Glomerular endothelial cell (primary cell): ENCODE measurements at places on chromosomes 1 and 21.

DNA sequence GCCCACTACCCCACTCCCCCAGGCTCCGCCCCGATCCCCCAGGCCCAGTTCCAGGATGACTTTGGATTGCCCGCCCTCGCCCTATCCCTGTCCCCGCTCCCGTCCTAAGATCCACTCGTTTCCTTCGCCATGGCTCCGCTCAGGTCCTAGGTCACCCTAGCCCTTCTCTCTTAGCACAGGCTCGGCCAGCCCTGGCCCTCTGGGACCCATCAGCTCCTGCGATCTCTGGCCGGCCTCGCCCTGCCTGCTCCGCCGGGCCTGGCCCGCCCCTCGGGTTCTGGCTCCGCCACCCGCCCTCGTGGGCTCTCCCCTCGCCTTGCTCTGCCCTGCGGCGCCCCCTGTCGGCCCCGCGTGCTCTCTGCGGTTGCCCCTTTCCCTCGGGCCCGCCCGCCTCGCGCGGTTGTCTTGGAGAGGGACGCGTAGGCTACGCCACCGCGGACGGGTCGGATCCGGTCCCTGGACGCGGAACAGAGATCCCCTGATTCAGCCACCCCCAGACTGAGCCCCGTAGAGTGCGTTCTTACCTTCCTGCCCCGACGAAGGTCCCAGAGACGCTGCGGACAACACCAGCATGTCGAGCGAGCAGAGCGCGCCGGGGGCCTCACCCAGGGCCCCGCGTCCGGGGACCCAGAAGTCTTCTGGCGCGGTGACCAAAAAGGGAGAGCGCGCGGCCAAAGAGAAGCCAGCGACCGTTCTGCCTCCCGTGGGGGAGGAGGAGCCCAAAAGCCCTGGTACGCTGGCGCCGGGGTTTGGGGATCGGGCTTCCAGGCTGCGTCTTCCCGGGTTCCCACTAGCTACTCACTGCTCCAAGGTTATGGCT, at the start of gene LRRC71:
TSS of gene LRRC71 (plus strand) at position 400 of the 820 bp plus-strand sequence. CDS start at position 572, 172 bp downstream.
- DNase-seq, result no peak

- no peak for DNase-seq
Observed at GRCh38 chr1:67451356-67451755, 21.2 kb upstream of the SERBP1 start.

DNA sequence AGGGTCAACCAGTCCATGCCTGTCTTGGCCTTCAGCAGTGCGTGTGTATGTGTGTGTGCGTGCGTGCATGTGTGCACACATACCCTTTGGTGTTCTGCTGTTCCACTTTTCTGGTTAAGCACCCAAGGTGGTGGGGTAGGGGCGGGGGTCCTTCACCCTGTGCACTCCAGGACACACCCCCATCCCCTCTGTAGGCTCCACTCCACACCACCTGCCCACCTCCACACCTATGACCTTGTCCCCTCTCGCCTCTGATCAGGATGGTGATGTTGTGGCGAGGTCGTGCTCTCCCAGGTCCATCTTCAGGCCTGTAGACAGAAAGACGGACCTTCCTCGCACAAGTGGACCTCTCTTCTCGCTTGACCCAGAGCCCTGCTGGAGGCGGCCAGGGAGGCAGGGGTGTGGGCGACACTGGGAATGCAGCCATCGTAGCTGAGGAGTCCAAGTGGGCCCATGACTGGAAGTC, 44.6 kb downstream of the WDR4 start:
- DNase-seq, result no peak

DNA sequence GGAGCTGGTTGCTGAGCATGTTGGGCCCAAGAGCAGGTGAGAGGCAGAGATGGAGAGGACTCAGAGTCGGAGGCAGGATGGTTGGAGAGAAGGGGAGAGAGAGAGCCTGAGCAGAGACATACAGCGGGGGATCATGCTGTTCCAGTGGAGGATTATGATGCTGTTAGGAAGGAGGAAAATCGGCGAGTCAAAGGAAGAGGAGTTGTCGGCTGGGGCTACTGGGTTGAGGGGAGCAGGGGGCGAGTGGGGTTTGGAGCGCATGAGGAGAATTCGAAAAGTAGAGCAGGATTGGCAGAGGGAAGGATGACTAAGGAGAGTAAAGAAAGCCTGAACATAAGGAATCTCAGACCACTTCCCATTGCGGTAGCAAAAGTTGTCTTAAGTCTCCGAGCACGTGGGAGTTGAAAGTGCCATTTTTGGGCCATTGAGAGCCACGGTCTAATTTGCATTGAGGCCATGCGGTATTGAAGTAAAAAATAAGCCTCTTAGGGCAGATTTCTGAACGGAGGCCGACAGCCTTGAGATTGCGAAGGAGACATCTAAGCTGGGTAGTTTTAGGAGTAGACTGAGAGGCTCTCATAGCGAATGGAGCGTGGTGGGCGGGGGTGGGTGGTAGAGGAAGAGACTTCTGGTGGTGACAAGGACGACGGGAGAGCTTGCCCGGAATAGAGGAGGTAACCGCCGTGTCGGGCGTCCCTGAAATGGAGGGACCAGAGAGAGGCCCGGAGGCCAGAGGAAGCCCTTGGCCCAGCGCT, 140.4 kb upstream of the ETV3 start:
- no peak for DNase-seq

DNA sequence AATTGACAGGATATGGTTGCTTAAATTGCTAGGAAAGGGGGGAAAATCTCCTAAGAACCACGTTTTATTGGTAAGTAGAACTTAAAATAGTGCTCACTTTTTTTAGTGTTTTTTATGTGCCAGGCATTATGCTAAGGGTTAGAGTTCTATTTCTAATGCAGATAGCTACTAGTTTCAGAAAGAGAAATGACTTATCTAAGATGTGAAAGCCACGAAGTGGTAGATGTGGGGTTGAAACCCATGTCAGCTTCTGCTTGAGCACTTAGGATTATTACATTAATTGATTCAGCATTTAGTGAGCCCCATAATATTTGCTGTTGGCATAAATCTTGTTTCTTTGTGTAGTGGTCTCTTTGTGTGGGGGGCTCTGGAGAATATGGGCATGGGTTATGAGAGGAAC, 24.7 kb downstream of the CACHD1 start:
- no peak for DNase-seq

- DNase-seq, result no peak
Observed at GRCh38 chr1:3837200-3837599, 19.8 kb downstream of the CEP104 start.

DNA sequence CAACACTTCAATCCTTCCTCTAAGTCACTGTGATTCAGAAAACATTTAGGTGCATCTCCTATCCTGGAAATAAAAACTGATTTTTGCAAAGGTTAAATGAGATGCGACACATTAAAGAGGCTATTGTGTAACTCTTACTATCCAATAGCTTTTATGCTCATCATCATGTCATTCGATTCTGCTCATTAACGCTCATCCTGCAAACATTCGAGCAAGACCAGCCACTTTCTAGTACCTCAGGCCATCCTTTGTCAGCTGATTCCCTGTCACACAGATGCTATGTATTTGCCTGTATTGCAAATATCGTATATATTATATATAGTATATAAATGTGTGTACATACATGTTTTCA, 131.6 kb downstream of the TLR5 start:
- no peak for DNase-seq

- DNase-seq, result no peak
Observed at GRCh38 chr1:188251036-188251435, 1422.3 kb downstream of the PLA2G4A start.

DNA sequence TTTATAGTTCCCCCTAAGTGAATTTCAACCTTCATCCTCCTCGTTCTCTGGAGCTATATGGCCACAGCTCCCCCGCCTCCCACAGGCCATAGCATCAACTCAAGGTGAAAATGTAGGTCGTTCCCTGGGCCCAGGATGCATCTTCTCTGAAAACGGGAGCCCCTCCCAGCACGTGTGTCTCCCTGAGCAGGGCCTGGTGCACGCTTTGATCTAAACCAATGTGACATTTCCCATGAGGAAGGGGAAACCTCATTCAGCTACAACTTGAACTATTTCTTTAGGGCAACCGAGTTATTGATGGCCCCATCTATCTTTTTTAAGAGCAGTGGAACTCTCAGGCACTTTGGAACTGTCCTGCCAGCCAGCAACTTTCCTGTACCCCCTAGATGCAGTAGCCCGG, 57.8 kb upstream of the BACE2 start:
- DNase-seq, result no peak

DNA sequence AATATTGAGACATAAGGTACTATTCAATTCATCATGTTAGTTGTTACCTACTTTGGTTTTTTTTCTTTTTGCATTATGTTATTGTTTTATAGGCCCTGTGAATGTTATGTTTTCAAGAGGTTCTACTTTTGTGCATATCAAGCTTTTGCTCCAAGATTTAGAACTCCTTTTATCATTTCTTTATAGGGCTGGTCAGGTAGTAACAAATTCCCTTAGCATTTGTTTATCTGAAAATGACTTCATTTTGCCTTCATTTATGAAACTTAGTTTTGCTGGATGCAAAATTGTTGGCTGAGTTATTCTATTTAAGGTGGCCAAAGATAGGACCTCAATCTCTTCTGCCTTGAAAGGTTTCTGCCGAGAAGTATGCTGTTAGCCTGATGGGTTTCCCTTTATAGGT, 21.3 kb upstream of the MAB21L3 start:
- no peak for DNase-seq

- DNase-seq, result no peak
Observed at GRCh38 chr1:99749504-99750347, 16.7 kb downstream of the FRRS1 start.

- DNase-seq, result no peak
Observed at GRCh38 chr1:116252785-116253184, 120.3 kb upstream of the ATP1A1 start.

DNA sequence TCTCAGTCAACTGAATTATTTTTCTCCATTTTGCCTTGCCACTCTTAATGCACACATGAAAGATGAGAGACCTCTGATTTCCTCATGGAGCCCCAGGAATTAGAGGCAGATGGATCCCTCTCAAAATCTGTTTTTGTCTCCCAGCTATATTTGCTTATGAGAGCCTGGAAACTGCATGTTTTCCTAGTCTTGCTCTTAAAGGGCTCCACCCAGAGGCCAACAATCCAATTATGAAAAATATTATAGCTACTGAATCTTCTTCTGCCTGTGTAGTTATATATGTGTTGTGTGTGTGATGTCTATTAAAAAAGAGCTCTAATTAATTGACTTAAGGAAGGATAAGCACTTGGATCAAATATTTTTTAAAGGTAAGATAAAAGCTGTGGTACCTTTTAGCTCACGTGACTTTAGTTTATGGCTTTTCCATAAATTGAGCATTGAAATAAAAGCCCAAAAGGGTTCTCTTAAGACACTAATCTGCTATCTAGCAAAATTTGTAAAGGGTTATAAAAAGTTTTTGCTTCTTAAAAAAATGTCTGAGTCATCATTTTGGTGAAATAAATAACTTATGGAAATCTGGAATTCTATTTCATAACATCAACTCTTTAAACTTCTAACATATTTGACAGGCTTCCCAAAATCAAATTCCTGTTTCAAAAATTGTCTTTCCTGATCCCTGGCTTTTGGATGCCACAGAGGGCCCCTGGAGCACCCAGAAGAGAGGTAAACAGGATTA, 31.2 kb upstream of the TSPEAR start:
- no peak for DNase-seq

DNA sequence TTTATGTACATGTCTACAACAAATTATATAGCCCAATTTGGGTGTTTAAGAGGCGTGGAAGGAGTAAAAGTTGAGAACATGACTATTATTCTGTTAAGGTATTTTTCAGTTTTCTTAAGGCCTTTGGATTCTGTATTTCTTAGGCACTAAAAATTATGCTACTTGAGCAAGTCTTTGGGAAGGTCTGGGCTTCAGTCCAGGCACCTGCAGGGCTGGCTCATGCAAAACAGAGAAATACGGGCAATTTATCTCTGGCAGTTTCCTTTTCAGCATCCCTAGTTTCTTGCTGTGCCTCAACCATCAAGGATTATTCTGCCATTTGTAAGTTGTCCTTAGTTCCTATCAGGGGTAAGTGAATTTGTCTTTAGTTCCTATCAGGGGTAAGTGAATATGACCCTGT, 358.8 kb upstream of the B3GALT2 start:
- DNase-seq, result no peak

- no peak for DNase-seq
Observed at GRCh38 chr1:54172614-54173599, 20.1 kb upstream of the CDCP2 start.

DNA sequence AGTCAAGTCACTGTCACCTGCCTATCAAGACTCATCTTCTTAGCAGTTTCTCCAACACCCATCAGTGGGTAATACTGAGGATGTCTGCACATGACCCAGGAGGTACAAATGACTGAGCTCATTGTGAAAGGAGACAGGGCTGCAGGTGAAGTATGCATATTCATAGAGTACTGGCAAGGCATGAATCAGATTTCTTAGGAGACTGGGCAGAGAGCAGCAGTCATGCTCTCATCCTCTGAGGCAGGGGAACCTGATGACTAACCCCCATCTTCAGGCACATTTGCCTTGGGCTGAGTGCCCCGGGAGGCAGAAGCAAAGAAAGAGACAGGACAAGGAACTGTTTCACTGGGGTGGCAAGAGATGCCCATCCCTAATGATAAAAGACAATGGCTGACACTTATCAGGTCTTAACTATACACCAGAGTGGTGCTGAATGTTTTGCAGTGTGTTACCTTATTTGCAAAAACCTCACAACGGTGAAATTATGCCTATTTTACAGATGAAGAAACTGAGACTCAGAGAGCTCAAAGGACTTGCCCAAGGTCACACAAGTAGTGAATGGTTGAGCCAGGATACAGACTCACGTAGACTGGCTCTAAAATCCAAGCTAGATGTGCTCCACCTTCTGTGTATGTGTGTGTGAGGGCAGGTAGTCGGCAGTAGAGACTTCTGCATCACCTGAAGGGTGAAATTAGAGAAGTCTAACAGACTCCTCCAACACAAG, 9.2 kb upstream of the GRHL3 start:
- DNase-seq, result no peak

- DNase-seq, result no peak
Observed at GRCh38 chr1:99352821-99353220, 88.5 kb downstream of the PLPPR4 start.

DNA sequence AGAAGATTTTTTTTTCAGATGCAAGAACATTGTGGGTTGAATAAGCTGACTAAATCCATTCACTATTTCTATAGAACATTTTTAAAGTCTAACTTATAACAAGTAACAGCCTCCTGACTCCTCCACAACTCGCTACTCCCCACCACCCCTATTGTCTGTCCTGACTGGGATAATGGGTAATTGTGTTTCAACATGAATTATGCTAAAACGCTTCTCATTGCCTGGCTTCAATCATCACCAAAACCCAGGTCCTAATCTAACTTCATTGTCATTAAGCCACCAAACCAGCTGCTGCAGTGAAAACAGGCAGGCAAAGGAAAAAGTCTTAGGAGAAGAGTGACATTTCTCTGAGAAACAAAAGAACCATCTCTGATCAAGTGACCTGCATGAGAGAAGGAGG, 30.0 kb downstream of the TNR start:
- no peak for DNase-seq

DNA sequence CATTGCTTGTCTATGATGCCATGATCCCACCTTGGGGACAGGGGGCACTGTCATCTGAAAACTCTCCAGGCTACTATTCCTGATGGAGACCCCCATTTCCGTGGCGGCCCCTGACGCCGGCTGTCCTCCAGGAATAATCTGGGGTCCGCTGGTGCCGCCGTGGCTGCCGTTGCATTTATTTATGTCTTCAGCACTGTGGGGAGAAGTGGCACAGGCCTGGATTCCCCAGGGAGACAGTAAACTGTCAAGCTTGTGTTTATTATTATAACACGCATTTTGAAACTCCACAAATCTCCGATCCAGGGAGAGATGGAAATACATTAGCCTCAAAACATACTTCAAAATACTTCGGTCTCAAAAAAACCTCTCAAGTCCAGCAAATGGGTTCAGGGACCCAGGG, 126.9 kb upstream of the C1orf174 start:
- DNase-seq, result no peak
